ENCODE measurements at places on chromosomes 7 and 10. TPM values are rescaled to one million over a fixed set of nuclear protein-coding genes. Genes with fewer than 3 reads are reported as not detected.

Gene FRAT2
- total RNA-seq: 10.5 TPM

DNA sequence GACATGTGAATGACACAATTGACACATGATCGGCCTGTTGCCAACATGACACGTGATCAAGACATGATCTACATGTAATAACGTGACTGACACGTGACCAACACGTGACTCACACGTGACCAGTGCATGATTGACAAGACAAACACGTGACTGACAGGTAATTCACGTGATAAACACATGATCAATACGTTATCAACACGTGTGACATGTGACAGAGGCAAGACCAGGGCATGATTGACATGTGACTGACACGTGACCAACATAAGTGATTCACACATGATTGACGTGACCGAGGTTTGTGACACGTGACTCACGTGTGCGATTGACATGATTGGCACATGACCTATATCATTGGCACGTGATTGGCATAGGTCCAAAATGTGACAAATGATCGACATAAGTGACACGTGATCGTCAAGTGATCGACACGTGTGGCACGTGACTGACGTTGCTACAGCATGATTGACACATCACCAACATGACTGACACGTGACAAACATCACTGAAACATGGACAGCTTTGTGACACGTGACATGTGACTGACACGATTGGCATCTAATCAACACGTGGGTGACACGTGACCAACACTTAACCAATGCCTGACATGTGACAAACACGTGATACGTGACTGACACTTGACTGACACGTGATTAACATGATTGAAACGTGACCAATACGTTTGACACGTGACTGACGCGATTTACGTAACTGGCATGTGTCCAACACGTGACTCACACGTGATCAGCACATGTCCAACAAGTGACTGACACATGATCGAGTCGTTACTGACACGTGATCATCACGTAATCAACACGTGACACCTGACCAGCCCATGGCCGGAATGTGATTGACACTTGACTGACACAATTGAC is 23.0 kb downstream of the CRPPA start:
- no peak for DNase-seq

- no peak for DNase-seq
These were observed 198.9 kb downstream of the TCF7L2 start for GRCh38 chr10:113148901-113149300.

DNA sequence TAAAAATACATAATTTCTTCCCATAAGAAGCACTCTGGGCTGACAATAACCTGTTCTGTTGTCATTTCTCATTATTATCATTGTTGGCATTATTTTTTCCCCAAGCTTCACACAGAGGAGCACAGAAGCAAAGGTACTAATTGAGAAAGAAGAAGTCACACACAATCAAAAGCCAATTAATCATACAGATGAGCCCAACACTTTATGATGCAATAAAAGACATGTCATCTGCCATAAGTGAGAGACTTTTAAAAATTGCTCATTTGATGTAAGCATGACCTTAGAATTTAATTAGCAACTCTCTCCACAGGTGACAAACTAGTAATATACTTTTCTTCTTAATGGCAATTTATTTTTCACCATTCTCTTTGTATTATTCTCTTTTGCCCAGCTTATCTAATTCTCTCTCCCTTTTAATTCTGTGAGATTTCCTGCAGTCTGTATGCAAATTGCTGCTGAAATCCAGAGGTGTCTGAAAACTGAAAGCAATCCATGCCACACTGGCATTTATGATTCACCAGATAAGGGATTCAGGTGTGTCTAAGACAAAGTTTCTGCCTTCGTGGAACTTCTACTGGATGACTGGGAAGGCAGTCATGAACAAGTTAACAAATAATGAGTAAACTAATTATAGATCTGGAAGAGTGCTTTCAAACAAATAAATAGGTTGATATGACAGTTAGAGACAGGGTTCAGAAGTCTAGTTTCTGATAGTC is 203.5 kb downstream of the CHCHD3 start:
- DNase-seq: no peak

DNA sequence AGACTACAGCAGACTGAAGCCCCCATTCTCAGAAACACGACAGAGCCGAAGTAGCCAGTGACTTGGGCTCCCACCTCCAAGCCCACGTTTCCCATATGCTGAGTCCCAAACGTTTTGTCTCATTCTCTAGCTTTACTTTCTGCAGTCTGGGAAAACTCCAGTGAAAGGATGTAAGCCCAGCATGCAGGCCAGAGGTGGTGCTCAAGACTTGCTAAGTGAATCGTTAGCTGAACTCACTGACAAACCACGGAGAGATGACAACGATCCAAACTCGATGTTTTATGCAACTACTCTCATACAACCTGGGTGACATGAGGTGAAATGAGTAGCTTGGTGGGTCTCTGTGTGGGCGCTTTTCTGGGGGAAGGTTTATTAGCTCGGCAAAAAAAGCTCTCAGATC is 731.8 kb downstream of the SUGCT start:
- DNase-seq: peak; percentile 21

GRCh38 chr10:128855618-128856428 is 611.2 kb upstream of the MGMT start:
- no peak for DNase-seq

- DNase-seq: no peak
These were observed 5.6 kb downstream of the CH25H start for GRCh38 chr10:89201345-89202032.

- DNase-seq: no peak
These were observed 29.2 kb downstream of the SORBS1 start for GRCh38 chr10:95531994-95532399.

DNA sequence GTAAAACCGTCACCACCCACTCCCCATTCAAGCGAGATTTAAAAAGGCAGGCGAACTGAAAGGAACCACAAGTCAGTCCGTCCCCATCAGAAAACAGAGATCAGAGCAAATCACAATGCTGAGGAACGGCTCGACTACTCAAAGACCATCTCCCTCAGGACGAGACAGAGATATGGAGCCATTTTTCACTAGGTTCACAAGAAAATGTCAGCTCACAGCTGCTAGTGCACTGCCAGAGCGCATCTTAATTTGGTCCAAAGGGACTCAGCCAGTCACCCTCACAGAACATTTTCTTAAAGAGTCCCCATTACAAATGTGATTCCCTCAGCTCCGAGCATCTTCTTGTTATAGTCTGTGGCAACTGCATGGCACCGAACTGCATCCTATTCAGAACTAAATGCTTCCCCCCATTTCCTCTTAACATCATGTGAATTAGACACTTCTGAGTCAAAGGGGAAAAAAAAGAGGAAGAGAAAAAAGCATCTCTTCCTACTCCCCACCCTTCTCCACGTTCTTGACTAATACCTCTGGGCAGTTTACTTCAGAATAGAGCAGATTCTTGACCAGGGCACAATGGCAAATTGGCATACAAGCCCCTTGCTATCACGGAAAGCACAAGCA is 683.9 kb downstream of the MAGI2 start:
- peak; percentile 68 for DNase-seq

GRCh38 chr7:140557069-140557468 is 77.8 kb upstream of the MKRN1 start:
- DNase-seq: no peak

GRCh38 chr7:27068259-27068658 is 27.5 kb downstream of the HOXA1 start:
- DNase-seq: no peak

GRCh38 chr10:68981074-68981473 is 7.5 kb upstream of the KIFBP start:
- DNase-seq: no peak

DNA sequence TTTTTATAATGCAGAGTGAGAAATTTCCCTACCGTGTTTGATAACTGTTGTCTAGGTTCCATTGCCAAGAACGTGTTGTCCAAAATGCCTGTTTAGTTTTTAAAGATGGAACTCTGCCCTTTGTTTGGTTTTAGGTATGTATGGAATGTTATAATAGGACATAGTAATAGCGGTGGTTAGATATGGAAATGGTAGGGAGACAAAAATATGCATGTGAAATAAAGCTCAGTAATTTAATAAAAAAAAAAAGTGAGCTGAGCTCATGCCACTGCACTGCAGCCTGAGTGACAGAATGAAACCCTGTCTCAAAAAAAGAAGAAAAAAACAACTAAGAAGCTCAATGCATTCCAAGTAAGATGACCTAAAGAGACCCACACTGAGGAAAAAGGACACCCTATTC is 72.9 kb downstream of the ZNF783 start:
- DNase-seq: no peak

DNA sequence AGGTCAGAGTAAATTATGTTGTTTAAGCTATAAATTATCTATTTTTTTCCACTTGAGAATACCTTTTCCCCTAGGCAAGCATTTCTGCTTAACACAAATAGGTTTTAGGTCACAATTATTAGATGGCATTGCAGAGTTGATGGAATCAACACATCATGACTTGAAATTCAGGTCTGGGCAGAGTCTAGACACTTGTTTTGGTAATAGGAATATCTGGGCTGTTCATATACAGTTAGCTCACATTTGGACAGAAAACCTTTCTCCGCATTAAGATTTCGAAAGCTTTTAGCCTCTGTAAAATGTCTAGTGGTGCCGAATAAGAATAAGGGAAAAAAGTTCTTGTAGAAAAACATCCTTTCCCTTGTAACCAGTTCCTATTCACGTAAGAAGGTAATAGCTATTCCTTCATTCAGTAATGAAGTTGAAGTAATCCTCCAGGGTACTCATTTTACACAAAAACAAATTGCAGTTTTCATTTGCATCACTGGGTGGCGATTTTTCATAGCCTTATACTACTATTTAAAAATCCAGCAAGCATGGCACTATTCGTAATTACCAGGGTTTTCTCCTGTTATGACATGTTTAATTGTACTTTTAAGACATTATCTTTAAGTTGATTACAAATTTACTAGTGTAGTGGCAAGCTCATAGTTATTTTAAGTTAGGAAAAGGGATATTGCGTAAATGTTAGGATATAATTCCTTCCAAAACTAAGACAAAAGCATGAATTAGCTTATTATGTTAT is 37.0 kb downstream of the RPA3 start:
- peak; percentile 56 for DNase-seq

Gene CUTC
- total RNA-seq: 16.3 TPM

Gene DLX6
- not detected for total RNA-seq

DNA sequence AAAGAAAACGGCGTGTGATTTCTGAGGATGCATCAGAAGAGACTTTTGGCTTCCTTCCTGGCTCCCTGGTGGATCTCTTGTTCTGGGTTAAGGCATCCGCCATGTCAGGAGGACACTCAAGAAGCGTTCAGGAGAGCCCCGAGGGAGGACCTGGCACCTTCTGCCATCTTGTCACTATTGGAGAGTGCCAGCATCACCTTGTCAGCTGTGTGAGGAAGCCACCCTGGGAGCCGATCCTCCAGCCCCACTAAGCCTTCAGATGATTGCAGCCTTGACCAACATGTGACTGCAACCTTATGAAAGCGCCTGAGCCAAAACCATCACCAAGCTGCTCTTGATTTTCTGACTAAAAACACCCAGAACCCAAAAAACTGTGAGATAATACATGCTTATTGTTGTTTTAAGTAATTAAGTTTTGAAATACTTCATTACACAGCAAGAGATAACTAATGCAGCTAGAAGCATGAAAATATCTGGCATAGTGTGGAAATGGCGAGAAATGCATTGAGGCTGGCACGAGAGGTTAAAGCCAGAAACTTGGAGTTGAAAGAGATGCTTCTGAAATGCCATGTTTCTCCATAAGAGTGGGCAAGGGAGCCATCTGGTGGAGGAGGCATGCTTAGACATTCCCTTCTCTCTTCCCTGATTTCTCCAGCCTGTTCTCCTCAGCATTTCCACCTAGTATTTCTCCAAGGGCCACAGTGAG is 5.4 kb upstream of the ZFYVE27 start:
- DNase-seq: peak; percentile 93

DNA sequence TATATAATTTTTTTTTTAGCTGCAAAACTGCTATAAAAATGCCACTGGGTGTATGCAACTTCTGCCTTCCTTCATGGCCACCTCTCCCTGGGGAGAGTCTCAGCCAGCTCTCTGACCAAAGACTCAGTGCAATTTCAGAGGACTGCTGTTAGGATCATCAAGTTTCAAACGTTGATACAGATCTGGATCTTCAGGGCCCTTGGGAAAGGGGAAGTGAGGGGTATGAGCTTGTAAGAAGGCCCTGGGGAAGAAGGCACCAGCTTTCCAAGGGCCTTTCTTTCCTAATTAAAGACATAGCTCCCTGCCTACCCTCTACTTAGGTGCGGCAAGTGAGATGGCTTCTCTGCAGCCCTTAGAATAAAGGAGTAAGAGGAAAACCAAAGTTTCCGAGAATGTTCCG is 130.4 kb downstream of the CUL2 start:
- no peak for DNase-seq

GRCh38 chr10:125049216-125049881 is 107.4 kb downstream of the ZRANB1 start:
- no peak for DNase-seq

DNA sequence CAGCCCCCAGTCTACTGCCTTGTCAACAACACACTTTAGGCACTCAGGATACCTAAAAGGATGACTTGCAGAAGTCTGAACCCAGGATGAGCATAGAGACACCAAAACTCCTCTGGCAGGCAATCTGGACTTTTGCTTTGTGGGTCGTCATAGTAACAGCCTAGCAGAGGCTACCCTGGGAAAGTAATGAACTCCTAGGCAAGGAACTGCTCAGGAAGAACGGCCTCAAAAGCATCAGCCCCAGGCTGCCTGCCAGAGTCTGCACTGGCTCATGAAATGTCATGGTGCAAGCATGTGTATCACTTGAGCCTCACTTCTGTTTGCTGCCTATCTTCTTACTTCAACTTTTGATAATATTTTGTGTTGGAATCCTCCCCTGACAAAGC is 715.1 kb downstream of the GRID1 start:
- DNase-seq: no peak

GRCh38 chr10:127013211-127013656 is 108.0 kb downstream of the DOCK1 start:
- no peak for DNase-seq

- no peak for DNase-seq
These were observed 8.1 kb downstream of the DNAH11 start for GRCh38 chr7:21550821-21551531.

Gene OR6V1
- not detected for total RNA-seq

Gene KCND2
- total RNA-seq: 25.2 TPM

Gene RNF32
- 2.2 TPM for total RNA-seq

- no peak for DNase-seq
These were observed 205.3 kb downstream of the BUB3 start for GRCh38 chr10:123359539-123359938.

DNA sequence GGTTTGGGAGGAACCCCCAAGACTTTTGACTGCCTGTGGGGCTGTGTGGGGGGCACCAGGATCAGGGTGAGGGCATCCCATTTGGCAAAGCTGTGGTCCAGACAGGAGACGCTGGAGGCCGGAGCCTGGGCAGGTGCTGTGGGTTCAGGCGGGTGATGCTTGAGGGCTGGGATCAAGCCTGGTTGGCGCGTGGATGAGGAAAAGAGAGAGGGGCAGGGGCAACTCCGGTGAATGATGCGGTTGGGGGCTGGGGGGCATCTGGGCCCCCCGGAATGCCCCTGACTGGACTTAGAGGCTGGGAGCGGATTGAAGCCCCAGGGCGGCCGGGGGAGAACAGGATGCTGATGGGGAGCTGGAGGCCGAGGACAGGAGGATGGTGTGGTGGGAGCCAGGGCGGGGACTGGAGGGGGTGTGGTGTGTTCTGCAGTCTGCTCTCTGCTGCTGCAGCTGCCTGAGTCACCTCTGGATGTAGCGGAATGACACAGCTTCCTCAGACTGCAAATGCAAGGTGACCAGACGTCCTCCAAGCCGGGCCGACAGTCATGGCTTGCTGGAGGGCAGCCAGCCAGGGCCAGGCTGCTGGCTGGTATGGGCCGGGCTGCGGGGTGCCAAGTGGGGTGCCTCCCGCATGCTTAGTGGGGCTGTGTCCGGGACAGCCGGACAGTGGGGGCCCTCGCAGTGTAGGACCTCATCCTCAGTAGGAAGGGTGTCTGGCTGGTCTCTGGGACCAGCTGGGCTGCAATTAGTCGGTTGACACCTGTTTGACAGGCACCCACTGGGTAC is 3.2 kb downstream of the MAFK start:
- DNase-seq: no peak

Gene GPRIN2
- 4.9 TPM for total RNA-seq
